ENCODE measurements at places on chromosomes 1 and 21.

GRCh38 chr21:15009837-15010363 lies 54.9 kb downstream of the NRIP1 start:
- DNase-seq = no peak

DNA sequence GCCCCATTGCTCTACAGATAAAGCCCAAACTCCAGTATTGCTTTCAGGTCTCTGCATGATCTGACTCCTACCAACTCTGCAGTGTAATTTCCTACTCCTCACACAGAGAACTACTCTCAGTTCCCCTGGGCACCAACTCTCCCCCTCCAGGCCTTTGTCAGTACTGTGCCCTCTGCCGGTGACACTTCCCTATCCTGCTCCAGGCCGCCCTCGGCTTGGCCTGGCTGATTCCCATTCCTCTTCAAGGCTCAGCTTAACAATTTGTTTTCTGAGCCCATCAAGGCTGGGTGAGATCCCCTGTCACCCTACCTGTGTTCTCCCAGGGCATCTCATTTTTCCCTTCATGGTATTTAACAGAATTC lies 2.6 kb downstream of the SLAMF8 start:
- peak; percentile 90 for DNase-seq

- no peak for DNase-seq
These were observed 88.0 kb downstream of the SIK1 start for GRCh38 chr21:43338951-43339350.

DNA sequence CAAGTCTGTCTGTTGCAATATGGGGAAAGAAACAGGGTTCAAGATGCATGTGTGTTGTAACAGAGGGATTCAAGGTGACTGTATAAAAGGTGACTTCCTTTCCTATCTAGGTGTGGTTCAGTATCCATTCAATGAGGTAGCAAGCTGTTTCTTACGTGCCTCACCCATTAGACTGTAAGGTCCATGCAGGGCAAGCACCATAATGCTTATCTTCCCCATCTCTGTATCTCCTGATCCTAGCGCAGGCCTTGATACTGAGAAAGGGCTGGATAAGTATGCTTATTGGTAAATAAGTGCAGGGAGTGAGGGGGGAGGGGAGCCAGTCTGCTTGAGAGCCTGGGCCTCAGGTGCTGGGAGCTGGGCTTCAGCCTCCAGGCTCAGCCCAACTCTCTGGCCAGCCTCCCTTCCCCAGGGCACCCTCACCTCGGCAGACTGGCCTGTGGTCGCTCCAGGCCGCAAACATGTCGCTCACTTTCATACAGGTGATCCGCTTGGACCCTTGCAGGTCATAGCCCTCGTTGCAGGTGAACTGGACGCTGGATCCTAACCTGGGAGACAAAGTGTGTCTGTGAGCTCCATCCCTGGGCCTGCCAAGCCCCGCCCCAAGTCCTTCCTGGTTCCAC lies 44.5 kb upstream of the HMGB4 start:
- DNase-seq = no peak

DNA sequence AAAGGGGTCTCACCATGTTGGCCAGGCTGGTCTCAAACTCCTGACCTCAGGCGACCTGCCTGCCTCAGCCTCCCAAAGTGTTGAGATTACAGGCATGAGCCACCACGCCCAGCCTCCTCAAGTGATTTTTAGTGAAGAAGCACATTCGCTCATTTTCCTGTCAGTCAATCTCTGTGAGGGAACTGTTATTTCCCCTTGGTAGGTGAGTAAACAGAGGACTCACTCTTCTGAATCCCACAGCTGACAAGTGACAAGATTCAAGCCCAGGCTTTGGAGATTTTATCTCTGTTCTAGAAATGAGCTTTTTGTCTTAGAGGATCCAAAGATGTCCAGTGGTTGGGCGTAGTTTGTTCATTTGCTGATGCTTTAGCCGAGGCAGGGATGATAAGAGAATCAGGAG lies 43.9 kb upstream of the TACSTD2 start:
- DNase-seq = peak; percentile 35

Data from MV-4-11 (cell line).